Endodermal cell (in vitro differentiated cells): ENCODE measurements at places on chromosomes 6 and 20. TPM values are rescaled to one million over a fixed set of nuclear protein-coding genes. Genes with fewer than 3 reads are reported as not detected.

GRCh38 chr20:22681591-22682248 is 97.3 kb upstream of the FOXA2 start:
- H3K4me1 ChIP-seq = peaks cover 2% of the 10 kb centered on the region
- no peak overlapping the region for H3K27ac ChIP-seq

DNA sequence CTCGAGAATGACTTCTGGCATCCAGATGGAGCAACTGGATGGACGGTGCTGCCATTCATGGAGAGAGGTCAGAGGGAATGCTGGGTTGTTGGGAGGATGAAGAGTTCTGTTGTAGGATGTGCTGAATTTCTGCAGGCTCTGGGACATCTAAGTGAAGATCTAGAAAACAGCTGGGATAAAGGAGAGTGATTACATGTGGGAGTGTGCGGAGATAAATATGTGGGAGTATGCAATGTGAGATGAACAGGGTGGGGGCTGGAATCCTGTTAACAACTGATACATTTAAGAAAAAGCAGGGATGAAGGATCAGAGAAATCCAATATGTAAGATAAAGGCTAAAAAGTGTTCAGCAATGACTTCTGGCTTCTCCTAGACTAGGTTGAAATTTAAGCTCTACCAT is 43.1 kb downstream of the FAXC start:
- H3K4me3 ChIP-seq = no peak overlapping the region
- peaks cover 7% of the 10 kb centered on the region for H3K4me1 ChIP-seq
- no peaks in the 10 kb centered on the region for H3K36me3 ChIP-seq

CFAP206 gene
- 0.11 and 0.22 TPM in 2 replicates for total RNA-seq

- no peak for DNase-seq
- H3K4me3 ChIP-seq = no peak overlapping the region
- no peak overlapping the region for H3K27ac ChIP-seq
- no peaks in the 10 kb centered on the region for H3K4me1 ChIP-seq
- H3K27me3 ChIP-seq = no peaks in the 10 kb centered on the region
These were observed 34.3 kb upstream of the PRIM2 start for GRCh38 chr6:57283106-57283505.

UBE2V1 gene
- 165 and 179 TPM in 2 replicates for total RNA-seq

- H3K27ac ChIP-seq = no peak overlapping the region
- H3K36me3 ChIP-seq = no peaks in the 10 kb centered on the region
- H3K4me1 ChIP-seq = no peaks in the 10 kb centered on the region
- no peaks in the 10 kb centered on the region for H3K27me3 ChIP-seq
These were observed 123.1 kb upstream of the CARMIL1 start for GRCh38 chr6:25156123-25156522.

- H3K4me1 ChIP-seq = no peaks in the 10 kb centered on the region
- no peaks in the 10 kb centered on the region for H3K27me3 ChIP-seq
- H3K4me3 ChIP-seq = no peak overlapping the region
- no peak overlapping the region for H3K27ac ChIP-seq
These were observed 97.1 kb upstream of the FLRT3 start for GRCh38 chr20:14434384-14435136.

DNA sequence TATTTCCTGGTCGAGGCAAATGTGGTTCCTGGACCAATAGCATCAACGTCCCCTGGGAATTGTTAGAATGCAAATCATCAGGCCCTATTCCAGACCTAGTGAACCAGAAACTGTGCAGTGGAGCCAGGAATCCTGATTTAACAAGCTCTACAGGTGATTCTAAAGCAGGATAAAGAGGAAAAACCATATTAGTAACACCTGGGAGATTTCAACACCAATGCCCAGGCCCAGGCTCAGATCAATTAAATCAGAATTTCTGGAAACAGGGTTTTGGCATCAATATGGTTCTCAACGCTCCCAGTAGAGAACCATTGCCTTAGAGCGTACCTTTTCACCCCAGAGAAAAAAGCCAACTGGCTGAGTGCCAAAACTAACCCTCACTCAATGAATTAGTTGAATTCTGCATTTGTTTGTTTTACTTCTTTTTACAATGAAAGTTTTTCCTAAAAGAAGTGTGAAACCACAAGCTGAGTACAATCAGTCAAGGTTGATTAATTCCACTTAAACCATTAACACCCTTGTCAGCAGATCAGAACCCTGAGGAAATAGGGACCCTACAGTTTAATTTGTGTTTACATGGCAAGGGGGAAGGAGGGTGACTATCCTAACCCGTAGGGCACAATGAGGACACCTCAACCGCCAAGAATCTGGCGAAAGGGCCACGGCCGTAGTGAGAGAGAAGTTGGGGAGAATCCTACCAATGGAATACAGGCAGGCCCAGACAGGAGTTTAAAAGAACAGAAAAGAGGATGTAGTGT is 34.9 kb upstream of the LOC128125822 start:
- peak; percentile 72 for DNase-seq
- no peaks in the 10 kb centered on the region for H3K36me3 ChIP-seq
- no peak overlapping the region for H3K4me3 ChIP-seq
- no peaks in the 10 kb centered on the region for H3K4me1 ChIP-seq
- no peak overlapping the region for H3K27ac ChIP-seq

RBM24 gene
- total RNA-seq = 18.9 to 27.0 TPM (median 19.8 TPM) in 3 replicates

- H3K27me3 ChIP-seq = no peaks in the 10 kb centered on the region
- H3K4me1 ChIP-seq = no peaks in the 10 kb centered on the region
- DNase-seq = no peak
- H3K27ac ChIP-seq = peak overlapping the region; percentile 39
- no peaks in the 10 kb centered on the region for H3K36me3 ChIP-seq
- no peak overlapping the region for H3K4me3 ChIP-seq
These were observed 80.5 kb downstream of the SASH1 start for GRCh38 chr6:148423133-148423532.

BFSP1 gene
- total RNA-seq = 4.2 to 9.4 TPM (median 7.4 TPM) in 3 replicates

- no peak overlapping the region for H3K4me3 ChIP-seq
- no peaks in the 10 kb centered on the region for H3K36me3 ChIP-seq
- H3K27me3 ChIP-seq = no peaks in the 10 kb centered on the region
- no peak overlapping the region for H3K27ac ChIP-seq
- H3K4me1 ChIP-seq = peaks cover 2% of the 10 kb centered on the region
These were observed 98.0 kb downstream of the KIF16B start for GRCh38 chr20:16475225-16475624.

DNA sequence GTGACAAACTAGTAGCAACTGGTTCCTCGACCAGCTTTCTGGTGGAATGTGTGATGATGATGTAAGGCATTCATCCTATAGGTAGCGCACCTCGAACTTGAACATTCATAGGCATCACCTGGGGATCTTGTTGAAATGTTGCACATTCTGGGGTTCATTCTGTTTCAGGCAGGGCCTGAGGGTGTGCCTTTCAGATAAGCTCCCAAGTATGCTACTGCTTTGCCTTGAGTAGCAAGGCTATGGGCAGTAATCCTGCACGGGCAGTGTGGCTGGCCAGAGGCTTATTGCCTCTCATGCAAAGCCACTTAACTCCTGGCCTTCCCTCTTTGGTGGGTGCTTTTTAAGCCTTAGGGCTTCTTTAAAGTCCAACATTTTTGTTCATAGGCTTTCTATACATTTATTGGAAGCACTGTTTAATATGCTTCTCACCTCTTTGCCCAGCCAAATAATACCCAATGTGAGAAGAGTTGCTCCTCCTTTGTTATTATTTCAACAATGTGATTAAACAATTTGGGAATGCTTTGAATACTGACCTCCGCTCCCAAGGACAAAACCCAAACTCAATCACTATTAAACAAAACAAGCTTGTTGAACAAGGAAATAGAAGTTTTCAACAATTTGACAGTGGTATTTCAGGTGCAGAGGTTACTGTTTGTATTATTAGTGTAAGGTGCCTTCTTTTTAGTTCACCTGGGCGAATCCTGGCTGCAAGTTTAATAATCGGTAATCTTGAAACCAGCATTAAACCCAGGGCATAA is 57.5 kb downstream of the JARID2 start:
- H3K4me3 ChIP-seq = no peak overlapping the region
- H3K36me3 ChIP-seq = no peaks in the 10 kb centered on the region
- H3K4me1 ChIP-seq = peaks cover 18% of the 10 kb centered on the region
- H3K27ac ChIP-seq = no peak overlapping the region
- DNase-seq = no peak

RGS17 gene
- total RNA-seq = 2.4 to 3.7 TPM (median 3.2 TPM) in 3 replicates

SYS1 gene
- 23.8 to 34.1 TPM (median 26.9 TPM) in 3 replicates for total RNA-seq

DNA sequence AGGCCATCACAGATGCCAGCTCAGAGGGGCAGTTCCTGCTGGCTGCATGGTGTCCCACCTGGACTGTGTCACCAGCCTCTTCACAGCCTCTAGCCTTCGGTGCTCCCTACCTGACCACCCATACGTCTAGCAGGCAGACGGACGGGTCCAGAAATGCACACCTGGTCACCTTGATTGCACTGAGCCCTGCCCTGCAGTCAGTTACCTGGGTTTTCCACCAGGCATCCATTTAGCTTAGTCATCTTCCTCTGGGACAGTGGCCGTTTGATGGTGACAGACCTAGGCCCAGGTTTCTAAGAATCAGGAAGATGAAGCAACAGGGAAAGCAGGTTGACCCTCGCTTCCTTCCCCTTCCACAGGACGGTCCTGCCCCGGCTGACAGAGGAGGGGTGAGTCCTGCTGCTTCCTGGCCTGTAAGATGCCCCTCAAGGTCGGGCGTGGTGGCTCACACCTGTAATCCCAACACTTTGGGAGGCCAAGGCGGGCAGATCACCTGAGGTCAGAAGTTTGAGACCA is 9.8 kb upstream of the BPI start:
- H3K4me3 ChIP-seq = no peak overlapping the region
- H3K36me3 ChIP-seq = no peaks in the 10 kb centered on the region
- no peak for DNase-seq
- H3K27me3 ChIP-seq = no peaks in the 10 kb centered on the region
- no peaks in the 10 kb centered on the region for H3K4me1 ChIP-seq
- peak overlapping the region; percentile 13 for H3K27ac ChIP-seq

GRCh38 chr20:43544501-43544900 is 14.3 kb upstream of the SGK2 start:
- peaks cover 17% of the 10 kb centered on the region for H3K36me3 ChIP-seq
- H3K4me1 ChIP-seq = no peaks in the 10 kb centered on the region
- DNase-seq = no peak
- H3K27ac ChIP-seq = no peak overlapping the region

DNA sequence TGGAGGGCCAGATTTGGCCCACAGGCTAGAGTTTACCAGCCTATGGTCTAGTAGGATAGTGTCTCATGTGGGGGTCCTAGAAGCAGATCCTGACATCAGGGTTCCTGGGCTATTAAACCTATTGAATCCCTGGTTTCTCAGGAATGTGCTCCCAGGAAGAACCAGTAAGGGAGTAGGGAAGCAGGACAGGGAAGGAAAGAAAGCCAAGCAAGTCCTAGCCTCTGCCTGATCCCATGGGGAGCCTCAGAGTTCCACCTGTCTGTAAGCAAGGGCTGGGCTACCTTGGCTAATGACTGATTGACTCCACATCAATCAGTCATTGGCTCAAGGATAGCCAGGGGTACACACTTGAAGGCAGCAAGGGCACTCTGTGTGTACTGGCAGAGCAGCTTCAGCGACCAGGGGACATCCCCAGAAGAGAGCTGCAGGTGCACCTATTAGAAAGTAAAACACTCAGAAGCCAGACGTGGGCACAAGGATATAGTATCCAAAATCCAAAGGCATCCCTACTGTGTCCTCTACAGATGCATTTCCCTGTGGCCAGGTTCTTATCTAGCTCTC is 309.5 kb downstream of the TSHZ2 start:
- no peaks in the 10 kb centered on the region for H3K36me3 ChIP-seq
- H3K4me3 ChIP-seq = no peak overlapping the region
- H3K27ac ChIP-seq = no peak overlapping the region
- H3K4me1 ChIP-seq = no peaks in the 10 kb centered on the region
- no peaks in the 10 kb centered on the region for H3K27me3 ChIP-seq
- peak; percentile 55 for DNase-seq

- peaks cover 17% of the 10 kb centered on the region for H3K4me1 ChIP-seq
- H3K27me3 ChIP-seq = no peaks in the 10 kb centered on the region
- no peak overlapping the region for H3K4me3 ChIP-seq
- no peak for DNase-seq
These were observed 50.9 kb downstream of the TNFRSF21 start for GRCh38 chr6:47258724-47259347.

GABRR1 gene
- 0.63 TPM in 1 of 3 replicates, not detected in the others for total RNA-seq

NHSL1 gene
- 7.5 to 19.1 TPM (median 17.5 TPM) in 3 replicates for total RNA-seq

ACSS2 gene
- total RNA-seq = 34.2 and 35.2 TPM in 2 replicates

ATP6V1G2 gene
- total RNA-seq = 1.6 to 4.0 TPM (median 1.7 TPM) in 3 replicates

DNA sequence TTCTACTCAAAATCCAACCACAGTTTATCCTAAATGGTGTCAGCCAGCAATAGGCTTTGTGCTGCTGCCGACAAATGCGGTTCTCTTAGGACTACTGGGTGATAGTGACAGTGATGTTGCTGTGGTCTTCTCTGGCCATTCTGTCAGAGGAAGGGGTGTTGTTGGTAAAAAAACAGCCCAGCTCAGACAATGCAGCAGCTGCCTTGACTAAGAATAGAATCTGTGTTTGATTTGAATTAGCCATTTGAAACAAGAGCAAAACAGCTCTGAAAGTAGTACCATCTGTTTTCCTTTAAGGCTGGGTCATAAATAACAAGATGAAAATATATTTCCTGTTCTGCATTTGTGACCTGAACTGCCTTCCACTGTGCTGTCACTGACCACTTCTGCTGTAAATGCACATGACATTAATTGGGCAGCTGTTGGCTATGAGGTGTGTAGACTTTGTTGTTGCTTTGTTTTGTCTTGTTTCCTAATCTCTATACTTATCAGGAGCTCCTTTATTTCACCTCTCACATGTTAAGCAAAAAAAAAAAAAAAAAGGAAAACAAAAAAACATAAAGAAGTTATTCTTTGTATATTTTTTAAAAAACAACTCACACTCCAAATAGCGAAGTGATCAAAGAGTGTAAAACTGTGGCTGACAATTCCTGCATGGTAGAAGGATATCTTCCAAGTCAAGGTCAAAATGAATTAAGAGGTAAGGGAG is 497.8 kb upstream of the ARID1B start:
- no peaks in the 10 kb centered on the region for H3K4me1 ChIP-seq
- no peaks in the 10 kb centered on the region for H3K36me3 ChIP-seq
- no peak overlapping the region for H3K4me3 ChIP-seq
- H3K27me3 ChIP-seq = no peaks in the 10 kb centered on the region
- no peak for DNase-seq

KIF6 gene
- 0.26 to 1.1 TPM (median 0.67 TPM) in 3 replicates for total RNA-seq

GRCh38 chr6:39870950-39871349 is 63.3 kb downstream of the MOCS1 start:
- H3K27me3 ChIP-seq = peaks cover 19% of the 10 kb centered on the region

ZNF165 gene
- 3.3 to 7.9 TPM (median 7.1 TPM) in 3 replicates for total RNA-seq

HCRTR2 gene
- total RNA-seq = 0.40 TPM in 1 of 3 replicates, not detected in the others

DNA sequence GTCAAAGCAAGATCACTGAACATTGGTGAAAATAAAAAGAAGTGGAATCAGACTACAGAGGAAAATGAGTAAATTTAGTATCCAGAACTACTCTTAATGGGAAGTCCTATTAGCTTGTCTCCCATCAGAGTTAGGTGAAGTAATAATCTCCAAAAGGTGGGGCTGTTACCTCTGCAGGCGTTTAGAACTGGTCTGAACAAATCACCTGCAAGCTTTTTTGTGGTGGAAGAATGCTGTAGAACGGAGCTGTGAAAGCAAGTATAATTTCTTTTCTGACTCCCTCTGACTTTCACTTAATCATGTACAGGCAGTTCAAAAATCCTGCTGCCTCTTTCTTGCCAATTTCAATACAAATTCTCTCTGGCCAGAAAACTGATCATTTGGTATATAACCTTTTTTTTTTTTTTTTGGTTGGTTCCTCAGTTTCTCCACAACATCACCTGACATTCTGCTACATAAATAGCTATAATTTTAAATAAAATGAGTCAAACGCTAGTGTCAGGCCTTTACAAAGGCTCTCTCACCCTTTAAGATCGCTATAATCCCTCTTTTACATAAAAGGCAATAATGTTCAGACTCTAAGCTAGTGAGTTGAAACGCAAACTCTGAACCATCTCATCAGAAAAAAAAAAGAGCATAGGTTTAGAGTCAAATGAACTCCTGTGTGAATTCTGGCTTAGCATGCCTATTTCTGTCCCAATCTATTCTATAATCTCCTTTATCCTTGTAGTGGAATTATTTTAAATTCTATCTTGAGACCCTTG is 38.8 kb downstream of the CITED2 start:
- H3K27ac ChIP-seq = no peak overlapping the region
- H3K4me3 ChIP-seq = no peak overlapping the region
- H3K4me1 ChIP-seq = no peaks in the 10 kb centered on the region
- no peak for DNase-seq
- H3K36me3 ChIP-seq = no peaks in the 10 kb centered on the region

TFAP2D gene
- total RNA-seq = not detected in 2 replicates
